ENCODE measurements at places on chromosomes 5 and 9. TPM values are rescaled to one million over a fixed set of nuclear protein-coding genes. Genes with fewer than 3 reads are reported as not detected.

- no peak for DNase-seq
These were observed 5.2 kb downstream of the ANKDD1B start for GRCh38 chr5:75616371-75616881.

DNA sequence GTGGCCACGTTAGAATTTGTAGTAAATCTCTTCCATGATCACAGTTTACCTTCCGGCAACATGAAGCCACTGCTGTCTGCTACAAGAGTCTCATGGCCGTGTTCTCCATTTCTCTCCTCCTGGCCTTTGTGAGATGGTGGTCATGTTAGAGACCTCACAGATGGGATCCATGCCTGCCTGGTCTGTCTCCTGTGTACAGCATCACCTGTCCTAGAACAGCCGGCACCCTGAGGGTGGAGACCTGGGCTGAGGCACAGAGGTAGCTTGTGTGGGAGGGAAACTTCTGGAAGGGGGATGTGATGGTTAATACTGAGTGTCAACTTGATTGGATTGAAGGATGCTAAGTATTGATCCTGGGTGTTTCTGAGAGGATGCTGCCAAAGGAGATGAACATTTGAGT is 3.1 kb upstream of the FCN2 start:
- no peak for DNase-seq

GRCh38 chr9:91248707-91249106 is 113.0 kb downstream of the AUH start:
- peak; percentile 45 for DNase-seq

GRCh38 chr5:175096469-175097165 is 347.4 kb downstream of the DRD1 start:
- DNase-seq: no peak

DNA sequence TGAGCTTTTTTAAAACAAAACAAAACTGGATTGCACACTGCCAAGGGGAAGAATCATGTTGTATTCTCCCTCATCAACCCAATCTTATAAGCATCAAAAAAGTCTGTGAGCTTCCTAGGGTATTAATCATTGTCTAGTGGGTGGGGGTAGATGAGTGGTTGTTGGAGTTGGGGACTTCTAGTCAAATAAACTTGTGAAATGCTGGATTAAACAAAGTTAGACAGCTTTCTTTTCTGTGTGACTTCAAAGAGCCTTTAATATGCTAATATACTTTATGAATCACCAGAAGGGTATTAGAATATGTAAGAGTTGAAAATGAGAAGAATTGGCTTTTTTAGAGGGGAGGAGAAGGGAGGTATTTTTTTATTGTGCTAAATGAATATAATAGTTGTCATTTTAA is 87.7 kb downstream of the GALNT10 start:
- DNase-seq: no peak

DNA sequence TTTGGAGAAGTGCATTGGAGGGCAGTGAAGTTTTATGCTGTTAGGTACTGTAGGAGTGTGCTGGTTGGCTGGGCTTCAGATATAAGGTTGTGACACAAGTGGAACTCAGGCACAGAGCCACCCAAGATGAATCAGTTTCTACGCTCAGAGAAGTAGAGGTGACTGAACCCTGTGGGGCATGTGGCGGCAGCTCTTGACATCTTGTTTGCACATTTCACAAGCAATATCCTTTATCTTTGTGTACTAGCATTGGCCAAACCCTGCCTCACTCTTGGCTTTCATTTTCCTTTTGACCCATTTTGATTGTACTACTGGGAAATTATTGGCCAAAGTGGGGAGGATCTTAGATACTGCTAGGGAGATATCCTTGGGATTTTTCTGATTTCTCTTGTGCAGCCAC is 110.0 kb downstream of the PSAT1 start:
- no peak for DNase-seq

- no peak for DNase-seq
These were observed 196.8 kb upstream of the DAPK1 start for GRCh38 chr9:87300915-87301314.

The TNFSF8 gene
- polyA plus RNA-seq: not detected

The TPPP gene
- 10.4 TPM for polyA plus RNA-seq

The BASP1 gene
- 2.1 TPM for polyA plus RNA-seq

The MLANA gene
- polyA plus RNA-seq: not detected

The MARCHF3 gene
- polyA plus RNA-seq: 113 TPM
